ENCODE measurements at places on chromosomes 4 and X.

GRCh38 chr4:155914782-155915181, 11.3 kb downstream of the TDO2 start:
- DNase-seq = no peak

- no peak for DNase-seq
Measured at GRCh38 chr4:169341490-169341889, 70.7 kb upstream of the SH3RF1 start.

DNA sequence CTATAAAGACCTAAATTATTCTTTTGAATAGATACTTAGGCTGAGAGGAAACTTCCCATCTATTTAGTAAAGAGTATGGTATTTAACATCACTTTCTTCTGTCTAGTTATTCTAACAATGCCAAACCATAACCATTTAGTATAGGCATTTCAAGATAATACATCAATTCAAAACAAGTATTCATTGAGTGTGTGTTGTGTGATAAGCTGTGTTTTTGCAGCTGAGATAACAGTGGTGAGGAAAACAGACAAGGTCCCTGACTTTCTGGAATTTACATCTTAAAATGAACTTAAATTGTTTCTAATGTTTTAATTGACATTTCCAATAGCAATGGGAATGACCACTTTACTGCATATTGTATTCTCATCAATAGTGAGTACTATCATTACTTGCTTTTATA, 22.4 kb upstream of the TSPAN5 start:
- no peak for DNase-seq

DNA sequence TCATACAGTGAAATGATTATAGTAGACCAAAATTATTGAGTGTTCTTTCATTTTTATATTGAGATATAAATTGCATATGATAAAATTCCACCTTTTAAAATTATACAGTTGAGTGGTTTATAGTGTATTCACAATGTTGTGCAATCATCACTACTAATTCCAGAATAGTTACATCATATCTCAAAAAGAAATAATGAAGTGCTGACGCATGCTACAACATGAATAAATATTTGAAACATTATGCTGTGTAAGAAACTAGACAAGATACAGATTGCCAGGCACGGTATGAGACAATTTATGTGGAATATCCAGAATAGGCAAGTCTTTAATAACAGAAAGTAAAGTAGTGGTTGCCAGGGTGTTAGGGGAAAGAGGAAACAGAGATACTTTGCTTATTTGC, 871.7 kb downstream of the FAM133A start:
- DNase-seq = no peak

DNA sequence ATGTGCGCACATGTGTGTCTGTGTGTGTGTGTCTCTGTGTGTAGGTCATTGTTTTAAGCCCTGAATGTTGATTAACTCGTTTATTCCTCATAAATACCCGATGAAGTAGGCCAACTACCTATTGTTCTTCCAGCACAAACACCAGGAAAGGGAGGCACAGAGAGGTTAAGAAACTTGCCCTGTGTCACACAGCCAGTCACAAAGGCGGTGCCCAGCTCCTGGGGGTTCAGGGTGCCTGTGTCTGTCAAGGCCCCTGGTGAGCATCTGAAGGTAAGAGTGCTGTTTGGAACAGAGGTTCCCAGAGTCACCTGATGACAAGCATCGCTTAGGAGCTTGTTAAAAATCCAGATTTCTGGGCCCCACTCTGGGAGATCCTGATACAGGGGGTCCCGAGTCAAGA, 18.0 kb upstream of the SH3TC1 start:
- DNase-seq = no peak

DNA sequence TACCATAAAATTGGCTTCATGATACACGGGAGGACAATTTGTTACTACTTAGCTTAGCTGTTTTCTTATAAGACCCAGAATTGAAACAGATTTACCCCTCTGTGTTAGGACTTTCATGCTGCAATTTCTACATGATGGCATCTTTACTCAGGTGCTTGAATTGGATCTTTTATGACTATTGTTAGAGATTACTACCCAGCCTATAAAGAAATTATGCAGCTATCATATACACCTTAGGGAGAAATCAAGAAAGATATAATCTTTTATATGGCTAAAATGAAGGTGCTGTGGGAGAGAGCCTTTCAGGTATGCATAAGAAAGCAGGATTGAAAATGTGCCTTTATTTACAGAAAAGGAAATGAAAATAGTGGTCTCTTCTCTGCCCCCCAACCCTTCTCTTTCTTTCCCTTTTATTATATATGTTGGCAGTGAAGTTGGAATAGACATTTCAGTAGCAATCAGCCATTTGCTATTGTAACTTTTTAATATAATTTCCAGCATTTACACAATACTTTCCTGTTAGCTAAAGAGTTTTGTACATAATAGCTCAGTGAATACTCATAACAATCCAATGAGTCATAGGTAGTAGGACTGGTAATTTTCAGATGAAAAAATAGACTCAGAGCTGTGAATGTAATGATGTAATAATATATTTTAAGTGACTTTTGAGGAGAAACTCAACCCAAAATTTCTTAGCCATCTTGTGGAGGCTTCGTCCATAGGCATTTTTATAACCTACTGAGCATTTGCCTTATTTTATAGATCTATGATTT, 311.8 kb downstream of the ADGRL3 start:
- DNase-seq = no peak

DNA sequence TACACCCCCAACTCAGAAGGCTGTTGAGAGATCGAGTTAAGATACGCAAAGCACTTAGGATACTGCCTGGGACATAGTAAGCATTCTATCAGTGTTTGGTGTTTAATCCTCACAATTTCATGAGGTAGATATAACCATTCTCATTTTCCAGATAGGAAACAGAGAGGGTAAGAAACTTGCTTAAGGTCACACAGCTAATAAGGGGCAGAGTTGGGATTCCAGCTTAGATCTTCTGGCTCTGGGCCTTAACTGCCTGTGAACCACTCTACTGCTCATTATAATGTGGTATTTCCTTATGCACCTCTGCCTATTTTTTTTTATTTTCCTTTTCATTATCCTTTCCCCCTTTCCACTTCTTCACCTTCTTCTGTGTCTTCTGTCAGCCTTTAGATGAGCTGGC, 242.2 kb upstream of the ANXA3 start:
- no peak for DNase-seq

DNA sequence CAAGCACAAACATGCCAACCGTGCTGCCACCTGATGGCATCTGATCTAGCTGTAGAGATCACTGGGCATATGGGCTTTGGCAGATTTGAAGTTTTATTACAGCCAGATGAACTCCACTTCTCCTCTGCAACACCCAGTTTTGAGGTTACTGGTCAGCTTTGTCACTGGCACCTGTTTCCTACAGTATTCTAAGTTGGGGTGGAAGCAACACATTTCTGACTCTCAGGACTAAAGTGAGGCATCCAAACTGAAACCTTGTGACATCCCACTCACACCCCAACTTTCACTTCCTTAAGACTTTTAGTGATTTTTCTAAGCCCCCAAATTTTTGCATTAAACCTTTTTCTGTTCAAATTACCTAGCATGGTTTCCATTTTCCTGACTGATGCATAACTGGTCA, 115.1 kb upstream of the PCDH18 start:
- DNase-seq = no peak

DNA sequence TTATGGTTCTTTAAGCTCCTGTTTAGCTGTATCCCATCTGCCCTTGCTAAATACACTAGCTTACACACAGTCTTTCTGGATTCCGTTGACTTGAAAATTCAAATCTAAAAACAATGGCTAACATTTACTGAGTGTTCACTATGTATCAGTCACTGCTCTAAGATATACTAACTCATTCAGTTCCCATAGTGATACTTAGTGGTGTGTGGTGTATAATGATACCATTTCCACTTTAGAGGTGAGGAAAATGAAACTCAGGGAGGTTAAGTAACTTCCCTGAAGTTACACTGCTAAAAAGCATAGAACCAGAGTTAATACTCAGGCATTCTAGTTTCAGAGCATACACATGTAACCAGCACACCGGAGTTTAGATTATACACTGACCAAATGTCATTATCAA, 762.0 kb downstream of the GRID2 start:
- no peak for DNase-seq

GRCh38 chrX:136759968-136760367, 20.8 kb downstream of the ARHGEF6 start:
- no peak for DNase-seq

DNA sequence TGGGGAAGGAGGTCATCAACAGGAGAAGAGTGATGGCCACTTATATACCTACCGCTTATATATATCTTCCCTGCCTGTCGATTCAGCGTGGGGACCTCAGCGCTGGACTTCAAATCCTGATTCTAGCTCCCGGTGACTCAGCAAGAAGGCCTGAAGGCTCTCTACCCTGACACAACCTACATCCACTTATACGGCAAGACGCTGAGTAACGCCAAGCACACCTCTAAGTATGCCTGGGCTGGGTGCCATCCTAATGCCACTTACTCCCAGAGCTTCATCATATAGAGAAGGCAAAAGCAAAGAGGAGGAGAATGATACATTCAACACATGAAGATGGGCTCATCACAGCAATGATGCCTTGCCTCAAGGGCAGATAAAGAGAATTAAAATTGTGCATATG, 198.3 kb downstream of the CHIC2 start:
- no peak for DNase-seq

- no peak for DNase-seq
Measured at GRCh38 chr4:147173797-147174432, 228.3 kb upstream of the TTC29 start.

GRCh38 chr4:180770265-180770664, 1472.9 kb upstream of the TENM3 start:
- DNase-seq = no peak

DNA sequence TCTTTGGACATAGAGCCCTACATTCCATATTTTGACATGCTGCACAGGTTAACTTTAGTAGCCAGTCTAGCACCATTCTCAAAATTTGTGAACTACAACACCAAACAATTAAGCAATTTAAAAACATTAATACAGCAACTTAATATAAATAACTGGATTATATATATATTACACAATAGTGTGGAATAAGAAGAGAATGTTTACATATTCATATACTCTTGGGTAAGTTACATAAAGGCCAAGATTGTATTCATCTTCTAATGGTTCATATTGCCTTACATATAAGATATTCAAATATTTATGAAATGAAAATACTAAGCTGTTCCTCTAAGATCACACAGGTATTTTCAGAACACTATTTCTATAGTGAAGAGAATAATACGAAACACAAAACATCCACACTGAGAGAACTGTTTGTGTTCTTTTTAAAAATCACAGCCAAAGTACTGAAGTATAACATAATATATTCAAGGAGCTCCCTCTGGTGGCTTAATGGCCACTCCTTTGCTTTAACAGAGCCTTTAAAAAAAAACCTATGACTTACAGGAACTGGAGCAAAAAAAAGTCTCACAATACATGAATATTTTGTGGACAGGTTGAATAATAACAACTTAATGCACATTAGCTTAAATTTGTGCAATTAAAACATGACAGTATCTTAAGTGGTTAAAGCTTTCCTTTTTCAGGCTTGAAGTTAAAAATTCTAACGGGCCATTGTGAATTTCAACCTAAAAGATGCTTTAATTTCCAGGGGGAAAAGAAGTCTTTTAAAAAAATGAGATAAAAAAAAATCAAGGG, 46.2 kb downstream of the NEK1 start:
- DNase-seq = peak; percentile 31

DNA sequence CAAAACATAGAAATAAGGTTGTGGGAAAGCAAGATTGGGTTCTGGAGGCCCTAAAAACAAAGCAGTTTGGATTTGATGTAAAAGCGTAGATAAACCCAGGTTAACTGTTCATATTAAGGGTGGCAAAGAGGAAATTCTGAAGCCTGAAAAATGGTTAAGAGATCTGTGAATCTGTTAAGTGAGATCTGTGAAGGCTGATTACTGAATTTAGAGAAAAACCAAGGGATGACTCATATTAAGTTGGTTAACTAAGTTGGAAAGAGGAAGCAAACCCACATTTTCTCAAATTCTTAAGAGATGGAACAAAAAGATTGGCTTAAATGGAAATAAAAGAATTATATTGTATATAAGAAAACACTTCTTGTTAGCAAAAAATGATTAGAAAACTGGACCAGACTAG, 22.8 kb downstream of the GPAT3 start:
- DNase-seq = no peak

DNA sequence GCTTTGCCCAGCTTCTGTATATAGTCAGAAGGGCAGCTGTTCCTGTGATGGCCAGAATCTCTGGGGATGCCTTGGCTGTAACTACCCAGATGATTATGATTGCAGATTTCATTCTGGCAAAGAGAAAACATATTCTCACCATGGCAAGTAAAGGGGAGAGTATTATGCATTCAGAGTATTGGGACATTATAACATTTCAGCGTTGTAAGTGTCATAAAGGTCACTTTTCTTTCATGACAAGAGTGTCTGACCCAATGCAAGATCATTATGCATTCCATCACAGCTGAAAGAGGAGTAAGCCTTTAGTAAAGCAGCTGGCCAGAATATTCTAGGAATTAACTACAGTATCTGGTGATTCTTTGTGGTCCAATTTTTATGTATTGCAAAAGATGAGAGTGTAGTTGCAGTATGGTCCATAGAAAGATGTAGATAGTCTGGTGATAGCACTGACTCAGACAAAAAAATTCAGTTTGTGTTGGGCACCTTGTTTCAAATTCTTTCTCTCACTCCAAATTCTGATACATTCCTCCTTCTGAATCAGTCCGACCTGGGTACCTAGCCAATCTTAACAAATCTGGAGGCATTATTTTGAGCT, 2366.3 kb downstream of the PCDH7 start:
- DNase-seq = no peak

- no peak for DNase-seq
Measured at GRCh38 chr4:5381961-5382441, 326.4 kb downstream of the EVC2 start.

GRCh38 chrX:45142185-45142584, 58.5 kb downstream of the DIPK2B start:
- DNase-seq = no peak

DNA sequence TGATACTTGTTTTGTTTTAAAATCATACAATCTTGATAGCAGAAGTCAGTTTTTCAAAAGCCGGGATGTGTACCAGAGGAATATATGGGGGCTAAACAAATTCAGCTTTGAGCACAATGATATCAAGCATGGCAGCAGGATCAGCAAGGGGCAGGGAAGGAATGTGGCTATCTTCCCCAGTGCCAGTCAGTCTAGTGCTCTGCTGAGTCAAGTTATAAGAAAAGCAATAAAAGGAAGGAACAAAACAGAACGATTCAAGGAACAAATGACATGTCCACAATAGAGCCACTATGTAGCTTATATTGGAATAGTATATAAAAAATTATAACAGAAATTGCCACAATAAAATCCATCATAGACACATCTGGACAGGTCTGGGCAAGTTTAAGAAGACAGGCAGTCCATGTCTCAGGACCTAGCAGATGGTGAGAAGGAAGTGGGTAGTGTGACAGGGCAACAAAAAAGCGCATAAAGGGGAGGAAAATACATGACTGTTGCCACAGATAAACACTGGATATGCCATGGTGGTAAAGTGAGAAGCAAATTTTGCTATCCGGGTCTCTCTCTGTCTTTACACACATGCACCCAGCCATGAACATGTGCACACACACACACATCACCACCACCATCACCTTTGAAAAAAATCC, 518.2 kb upstream of the HTR2C start:
- DNase-seq = no peak

- DNase-seq = no peak
Measured at GRCh38 chr4:118557298-118557851, 127.8 kb upstream of the METTL14 start.

GRCh38 chrX:41118156-41118555, 32.9 kb downstream of the USP9X start:
- DNase-seq = no peak

- no peak for DNase-seq
Measured at GRCh38 chrX:121761845-121762244, 714.4 kb downstream of the GLUD2 start.

GRCh38 chr4:38855466-38855865, 1.2 kb downstream of the TLR6 start:
- no peak for DNase-seq

All from GM19239 (cell line).